Mesenteric fat pad (tissue), 1 donor: ENCODE measurements at places on chromosomes 5 and 9. TPM values are rescaled to one million over a fixed set of nuclear protein-coding genes. Genes with fewer than 3 reads are reported as not detected.

Gene MCTP1
- 37.5 TPM for total RNA-seq

Gene PDLIM4
- total RNA-seq = 23.1 TPM

Gene FABP6
- not detected for total RNA-seq

Gene SPINK7
- not detected for total RNA-seq

Gene CANX
- 649 TPM for total RNA-seq

Gene C5orf52
- not detected for total RNA-seq

Gene SLC6A7
- not detected for total RNA-seq

Gene ANXA1
- total RNA-seq = 1,420 TPM

Gene TCF7
- total RNA-seq = 3.9 TPM

Gene NUTM2F
- total RNA-seq = not detected

Gene RIC1
- total RNA-seq = 22.5 TPM

Gene QRFP
- not detected for total RNA-seq

Gene RETREG1
- total RNA-seq = 63.4 TPM

Gene GMCL2
- not detected for total RNA-seq

Gene ERP44
- 21.3 TPM for total RNA-seq

Gene KIAA1958
- total RNA-seq = 6.1 TPM

Gene PTGDS
- total RNA-seq = 249 TPM

Gene SLCO4C1
- 0.58 TPM for total RNA-seq

Gene AJM1
- total RNA-seq = 1.00 TPM

Gene PCDHGA10
- 4.2 TPM for total RNA-seq

Gene PIP5KL1
- total RNA-seq = 2.2 TPM

Gene ARPC5L
- 39.9 TPM for total RNA-seq

Gene COL15A1
- 73.3 TPM for total RNA-seq

Gene SNAPC4
- total RNA-seq = 6.3 TPM

Gene PFN3
- total RNA-seq = not detected

Gene NIM1K
- total RNA-seq = 0.58 TPM

Gene GABRA6
- total RNA-seq = not detected

Gene LCN9
- total RNA-seq = not detected

Gene SOHLH1
- not detected for total RNA-seq

Gene OR13C2
- not detected for total RNA-seq

Gene GARIN3
- not detected for total RNA-seq

Gene MELK
- total RNA-seq = 0.77 TPM

Gene SPAAR
- total RNA-seq = 25.3 TPM

Gene SMC2
- 7.8 TPM for total RNA-seq

Gene CSF1R
- 58.6 TPM for total RNA-seq

Gene EIF4E1B
- not detected for total RNA-seq

Gene NR2F1-AS1
- 23.2 TPM for total RNA-seq
